ENCODE measurements at places on chromosomes 2 and 18. TPM values are rescaled to one million over a fixed set of nuclear protein-coding genes. Genes with fewer than 3 reads are reported as not detected.
A peak's percentile ranks its signal among the peaks of the same experiment; 100 is the strongest.

SPP2 gene
- not detected for total RNA-seq

PIEZO2 gene
- not detected for total RNA-seq

HOXD13 gene
- not detected for total RNA-seq

ALPI gene
- total RNA-seq, result not detected

DNA sequence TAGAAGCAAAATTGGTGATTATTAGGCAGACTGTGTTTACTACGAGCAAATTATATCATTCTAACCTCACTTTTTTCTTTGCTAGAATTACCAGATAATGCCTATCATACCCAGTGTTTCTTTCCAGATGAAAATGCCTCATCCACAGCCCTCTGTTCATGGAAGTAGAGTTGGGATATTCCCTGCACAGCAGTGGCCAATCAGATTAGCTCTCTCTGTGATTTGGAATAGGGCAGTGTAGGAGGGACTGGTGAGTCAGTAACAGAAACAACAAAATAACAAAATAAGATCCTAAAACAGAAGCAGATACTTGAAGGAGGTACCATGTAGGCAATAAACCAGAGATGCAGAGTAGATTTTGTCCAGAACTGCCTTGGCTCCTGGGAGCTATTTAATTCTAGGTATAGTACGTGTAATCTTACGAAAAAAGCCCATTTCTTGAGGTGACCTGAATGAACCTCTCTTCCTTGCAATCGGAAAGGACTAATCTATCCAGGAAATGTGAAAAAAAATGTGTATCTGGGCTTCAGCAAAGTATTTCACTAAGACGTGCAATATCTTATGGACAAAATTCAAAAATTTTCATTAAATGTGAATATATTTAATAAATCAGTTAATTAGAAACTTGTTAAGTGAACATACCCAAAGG, 18.4 kb upstream of the TMEM17 start:
- H3K27me3 ChIP-seq, result peaks cover 21% of the 10 kb centered on the region
- DNase-seq, result no peak
- H3K27ac ChIP-seq, result no peak overlapping the region
- no peaks in the 10 kb centered on the region for H3K4me1 ChIP-seq
- H3K4me3 ChIP-seq, result no peak overlapping the region
- no peaks in the 10 kb centered on the region for H3K36me3 ChIP-seq

DNA sequence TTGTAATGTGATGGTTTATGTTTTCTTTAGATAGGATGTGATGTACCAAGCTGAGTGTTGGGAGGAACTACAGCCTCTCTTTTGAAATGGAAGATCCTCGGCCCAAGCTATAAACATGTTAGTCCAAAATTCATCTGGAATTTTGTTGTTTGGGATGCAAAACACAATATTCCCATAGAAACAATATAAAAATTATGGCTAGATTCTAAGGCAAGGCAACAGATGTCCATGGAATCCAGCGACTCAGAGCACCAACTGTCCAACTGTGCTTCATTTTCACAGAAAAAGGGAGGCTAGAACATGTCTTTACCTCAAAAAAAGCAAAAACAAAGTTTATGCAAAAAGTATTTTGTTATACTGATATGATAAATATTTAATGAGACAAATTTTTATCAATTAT, 52.4 kb upstream of the ATP8B1 start:
- H3K4me1 ChIP-seq, result no peaks in the 10 kb centered on the region
- peaks cover 24% of the 10 kb centered on the region for H3K27me3 ChIP-seq
- H3K4me3 ChIP-seq, result no peak overlapping the region

- peak overlapping the region; percentile 10 for H3K4me3 ChIP-seq
- no peak overlapping the region for H3K27ac ChIP-seq
- peaks cover 18% of the 10 kb centered on the region for H3K4me1 ChIP-seq
- no peak for DNase-seq
- peaks cover 35% of the 10 kb centered on the region for H3K27me3 ChIP-seq
- no peaks in the 10 kb centered on the region for H3K36me3 ChIP-seq
Observed at GRCh38 chr2:217943446-217944321, 59.1 kb downstream of the TNS1 start.

DNA sequence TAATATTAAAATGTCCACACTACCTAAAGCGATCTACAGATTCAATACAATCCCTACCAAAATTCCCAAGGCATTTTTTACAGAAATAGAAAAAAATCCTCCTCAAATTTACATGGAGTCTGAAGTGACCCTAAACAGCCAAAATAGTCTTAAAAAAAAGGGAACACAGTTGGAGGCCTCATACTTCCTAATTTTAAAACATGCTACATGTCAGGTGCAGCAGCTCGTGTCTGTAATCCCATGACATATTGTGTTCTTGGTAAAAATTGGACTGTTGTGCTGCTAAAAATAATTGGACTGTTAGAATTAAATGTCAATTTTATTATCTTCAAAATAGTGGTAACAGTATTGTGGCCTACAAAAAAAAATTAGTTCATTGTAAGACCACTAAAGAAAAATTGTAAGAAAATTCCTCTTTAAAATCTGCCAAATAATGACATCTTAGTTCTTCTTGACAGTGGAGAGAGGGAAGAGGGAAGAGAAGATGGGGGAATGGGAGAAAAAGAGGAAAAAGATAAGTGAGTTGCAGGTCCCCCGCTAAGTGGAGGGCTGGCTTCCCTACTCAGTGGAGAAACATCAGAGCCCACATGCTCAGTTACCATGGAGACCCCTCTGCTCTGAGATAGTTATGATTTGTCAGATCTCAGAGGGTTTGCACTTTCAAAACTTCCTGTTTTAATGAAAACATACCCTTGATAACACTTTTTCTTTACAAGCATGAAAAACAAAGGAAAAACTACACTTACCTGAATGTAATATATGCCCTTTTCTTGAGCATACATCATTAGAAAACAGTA, 46.5 kb downstream of the UNC50 start:
- H3K27ac ChIP-seq, result peak overlapping the region; percentile 81
- H3K27me3 ChIP-seq, result no peaks in the 10 kb centered on the region
- H3K4me3 ChIP-seq, result peak overlapping the region; percentile 8
- DNase-seq, result peak; percentile 64
- H3K36me3 ChIP-seq, result peaks cover 46% of the 10 kb centered on the region
- peaks cover 88% of the 10 kb centered on the region for H3K4me1 ChIP-seq
